ENCODE measurements at places on chromosomes 12 and 14.

DNA sequence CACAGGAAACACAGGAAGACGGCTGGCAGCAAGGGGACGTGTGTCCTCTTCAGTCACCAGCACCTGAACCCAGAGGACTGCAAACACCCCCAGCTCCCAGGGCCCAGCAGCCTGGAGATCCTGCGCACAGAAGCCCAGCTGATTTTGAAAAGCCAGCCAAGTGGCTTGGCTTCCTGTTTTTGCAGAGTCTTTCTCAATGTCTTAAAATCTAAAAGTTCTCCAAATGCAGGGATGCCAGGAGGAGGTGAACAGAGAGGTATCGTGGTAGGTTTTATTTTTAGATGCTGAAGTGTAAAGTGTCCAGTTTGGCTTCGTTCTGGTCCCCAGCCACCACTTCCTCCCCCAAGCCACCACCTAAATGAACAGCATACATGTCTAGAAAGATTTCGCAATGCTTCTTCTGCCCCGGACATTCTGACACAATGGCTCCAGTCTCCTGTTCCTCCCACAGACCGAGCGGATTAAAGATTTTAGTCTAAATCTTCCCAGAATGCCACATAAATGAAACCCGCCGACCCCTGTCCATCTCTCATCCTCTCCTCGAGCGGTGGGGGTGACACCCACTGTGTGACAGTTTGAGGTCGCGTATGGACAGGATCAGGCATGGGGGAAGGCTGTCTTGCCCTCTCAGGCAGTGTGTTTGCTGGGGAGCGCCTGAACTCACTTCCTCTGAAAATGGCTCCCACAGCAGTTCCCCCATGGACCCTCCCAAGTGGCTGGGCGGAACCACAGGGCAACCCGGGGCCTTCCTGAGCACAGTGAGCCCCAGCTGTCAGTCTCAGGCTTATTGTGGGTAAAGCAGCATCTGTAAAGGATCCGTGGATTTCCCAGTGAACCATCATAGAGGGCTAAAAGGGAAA lies 41.6 kb downstream of the ITPK1 start:
- DNase-seq = no peak

GRCh38 chr14:99548255-99548654 lies 55.8 kb downstream of the CCDC85C start:
- peak; percentile 16 for DNase-seq

GRCh38 chr12:131918311-131919050 lies 10.6 kb upstream of the PUS1 start:
- no peak for DNase-seq

GRCh38 chr12:116213014-116213413 lies 64.5 kb downstream of the MED13L start:
- DNase-seq = peak; percentile 54

Measured in NCI-H187 treated with DMSO at 0.1 percent for 48 hours (cell line).